ENCODE measurements at places on chromosomes 1 and 21.
A peak's percentile ranks its signal among the peaks of the same experiment; 100 is the strongest.

DNA sequence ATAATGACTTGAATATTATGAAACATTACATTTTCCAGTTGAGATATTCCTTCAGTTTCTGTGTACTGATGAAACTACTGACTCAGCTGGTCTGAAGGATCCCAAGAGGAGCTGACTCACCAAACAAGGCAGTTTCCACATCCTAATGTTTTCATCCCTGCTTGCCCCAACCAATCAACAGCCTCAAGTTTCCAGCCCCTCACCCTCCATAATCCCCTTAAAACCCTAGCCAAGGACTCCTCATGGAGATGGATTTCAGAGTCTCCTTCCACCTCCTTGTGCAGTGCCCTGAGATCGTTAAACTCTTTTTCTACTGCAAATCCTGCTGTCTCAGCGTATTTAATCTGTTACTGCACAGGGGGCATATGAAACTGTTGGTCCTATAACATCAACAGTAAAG, 83.1 kb upstream of the HAO2 start:
- peak; percentile 67 for DNase-seq

- DNase-seq = no peak
Observed at GRCh38 chr1:6967431-6968111, 182.3 kb downstream of the CAMTA1 start.

DNA sequence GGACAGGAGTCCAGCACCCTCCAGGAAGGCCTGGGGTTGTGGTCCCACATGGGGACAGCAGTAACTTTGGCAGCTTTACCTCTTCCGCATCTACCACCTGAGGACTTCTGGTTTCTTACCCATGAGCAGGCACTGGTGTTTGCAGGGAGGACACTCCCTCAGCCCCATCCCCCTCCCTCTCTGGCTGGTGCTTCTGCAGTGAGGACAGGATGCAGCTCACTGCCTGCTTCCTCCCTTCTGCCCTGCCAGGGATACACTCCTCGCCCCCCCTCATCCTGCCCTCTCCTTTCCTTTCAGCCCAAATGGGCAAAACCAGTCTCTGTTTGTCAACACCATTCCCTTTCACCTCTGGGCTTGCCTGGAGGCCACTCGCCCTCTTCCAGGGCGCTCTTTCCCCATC, 62.4 kb downstream of the KIRREL1 start:
- DNase-seq = no peak

DNA sequence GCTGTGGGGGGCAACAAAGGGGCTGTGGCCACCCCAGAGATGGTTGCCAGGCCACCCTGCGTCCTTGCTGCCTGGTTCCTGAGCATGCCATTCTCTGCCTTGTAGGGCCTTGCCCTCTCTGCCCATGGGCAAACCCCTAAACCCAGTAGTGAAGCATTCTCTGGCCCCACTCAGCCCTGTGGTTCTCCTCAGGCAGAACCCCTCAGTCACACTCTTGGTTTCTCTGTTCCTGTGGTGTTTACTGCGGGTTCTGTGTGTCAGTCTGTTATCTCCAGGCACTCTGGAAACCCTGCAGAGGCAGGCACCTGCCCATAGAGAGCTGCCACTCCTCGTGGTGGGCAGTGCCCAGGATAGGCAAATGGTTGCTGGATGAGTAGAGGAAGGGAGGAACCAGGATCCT, 41.1 kb upstream of the IL19 start:
- DNase-seq = no peak

GRCh38 chr21:33383056-33383888, 19.9 kb upstream of the IFNGR2 start:
- DNase-seq = peak; percentile 74

- no peak for DNase-seq
Observed at GRCh38 chr1:222654849-222655248, 37.0 kb downstream of the MIA3 start.

- no peak for DNase-seq
Observed at GRCh38 chr21:36694031-36694515, 4.8 kb upstream of the SIM2 start.

- DNase-seq = no peak
Observed at GRCh38 chr1:166170726-166171125, 3.9 kb upstream of the FAM78B start.

GRCh38 chr1:31181515-31182343, 58.0 kb downstream of the NKAIN1 start:
- DNase-seq = no peak

- DNase-seq = no peak
Observed at GRCh38 chr1:180951836-180952656, 39.3 kb downstream of the KIAA1614 start.

- DNase-seq = no peak
Observed at GRCh38 chr1:28926629-28927265, 12.4 kb downstream of the EPB41 start.

- no peak for DNase-seq
Observed at GRCh38 chr1:20492751-20493150, 6.7 kb upstream of the CAMK2N1 start.

DNA sequence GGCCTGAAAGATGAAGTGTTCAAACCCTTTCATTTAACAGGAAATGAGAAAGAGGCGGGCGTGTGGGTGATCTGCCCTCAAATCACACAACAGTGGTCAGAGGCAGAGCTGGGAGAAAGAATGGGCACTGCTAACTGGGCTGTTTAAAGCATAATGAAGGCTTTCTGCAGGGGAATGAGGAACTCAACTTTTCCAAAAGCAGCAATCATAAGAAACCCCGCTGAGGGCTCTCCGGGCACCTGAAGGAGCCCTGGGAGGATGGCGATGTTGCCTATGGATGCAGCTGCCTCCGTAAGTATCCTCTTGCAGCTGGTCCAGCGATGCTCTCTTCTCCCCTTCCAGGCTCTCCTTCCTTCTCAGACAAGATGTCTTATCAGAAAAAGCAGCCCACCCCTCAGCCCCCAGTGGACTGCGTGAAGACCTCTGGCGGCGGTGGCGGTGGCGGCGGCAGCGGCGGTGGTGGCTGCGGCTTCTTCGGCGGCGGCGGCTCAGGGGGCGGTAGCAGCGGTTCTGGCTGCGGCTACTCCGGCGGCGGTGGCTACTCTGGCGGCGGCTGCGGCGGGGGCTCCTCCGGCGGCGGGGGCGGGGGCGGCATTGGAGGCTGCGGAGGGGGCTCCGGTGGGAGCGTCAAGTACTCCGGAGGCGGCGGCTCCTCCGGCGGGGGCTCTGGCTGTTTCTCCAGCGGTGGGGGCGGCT, 1.2 kb downstream of the LORICRIN start:
- no peak for DNase-seq

- DNase-seq = peak; percentile 58
Observed at GRCh38 chr1:192225703-192226102, 67.4 kb downstream of the RGS18 start.

DNA sequence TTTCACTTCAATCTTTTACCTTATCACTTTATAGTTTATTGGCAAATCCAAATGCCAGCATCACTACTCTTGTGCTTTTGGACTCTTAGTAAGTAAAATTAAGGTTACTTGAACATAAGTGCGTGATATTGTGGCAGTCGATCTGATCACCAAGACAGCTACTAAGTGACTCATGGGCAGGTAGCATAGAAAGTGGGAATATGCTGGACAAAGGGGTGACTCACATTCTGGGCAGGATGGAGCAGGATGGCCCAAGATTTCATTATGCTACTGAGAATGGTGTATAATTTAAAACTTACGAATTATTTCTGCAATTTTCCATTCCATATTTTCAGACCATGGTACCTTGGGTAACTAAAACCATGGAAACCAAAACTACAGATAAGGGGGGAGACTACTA, 120.2 kb downstream of the ROR1 start:
- DNase-seq = no peak

DNA sequence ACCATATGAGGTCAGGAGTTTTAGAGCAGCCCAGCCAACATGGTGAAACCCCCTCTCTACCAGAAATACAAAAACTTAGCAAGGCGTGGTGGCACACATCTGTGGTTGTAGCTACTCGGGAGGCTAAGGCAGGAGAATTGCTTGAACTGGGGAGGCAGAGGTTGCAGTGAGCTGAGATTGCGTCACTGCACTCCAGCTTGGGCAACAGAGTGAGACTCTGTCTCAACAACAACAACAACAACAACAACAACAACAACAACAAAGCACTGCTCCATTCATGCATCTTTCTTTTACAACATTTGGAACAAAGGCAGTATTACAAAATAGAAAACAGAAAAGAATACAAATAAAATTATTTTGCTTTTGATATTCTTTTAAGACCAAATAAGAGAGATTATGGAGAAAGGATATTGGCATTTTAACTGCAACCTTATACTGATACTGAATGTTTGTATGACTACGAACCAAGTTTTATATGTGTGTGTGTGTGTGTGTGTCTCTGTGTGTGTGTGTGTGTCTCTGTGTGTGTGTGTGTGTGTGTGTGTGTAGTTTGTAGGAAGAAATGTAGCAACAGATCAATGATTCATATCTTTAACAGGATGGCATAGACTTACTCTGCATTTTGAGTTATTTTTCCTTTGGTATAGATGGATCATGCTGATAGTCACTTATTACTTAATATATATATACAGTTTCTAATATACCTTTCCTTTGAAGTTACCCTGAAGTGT, 24.6 kb downstream of the ATF6 start:
- no peak for DNase-seq

DNA sequence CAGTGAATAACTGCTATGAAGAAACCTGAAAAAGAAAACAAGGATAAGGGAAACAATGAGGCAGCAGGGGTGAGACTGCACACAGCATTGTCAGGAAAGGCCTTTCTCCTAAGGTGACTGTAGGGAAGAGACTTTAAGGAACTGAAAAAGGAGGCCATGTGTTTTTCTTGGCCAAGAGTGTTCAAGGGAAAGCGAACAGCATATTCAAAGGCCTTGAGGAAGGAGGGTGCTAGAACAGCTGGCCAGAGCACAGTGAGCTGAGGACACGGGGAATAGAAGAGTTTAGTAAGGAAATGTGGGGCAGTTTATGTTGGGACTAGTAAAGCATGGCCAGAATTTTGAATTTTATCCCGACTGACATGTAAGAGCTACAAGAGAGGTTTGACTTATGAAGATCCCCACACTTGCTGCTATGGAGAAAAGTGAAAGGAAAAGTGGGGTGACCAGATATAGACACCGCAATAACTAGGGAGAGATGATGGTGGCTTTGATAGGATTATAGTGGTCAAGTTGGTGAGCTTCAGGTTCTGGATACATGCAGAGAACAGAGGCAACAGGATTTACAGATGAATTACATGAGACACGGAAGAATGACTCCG, 1.4 kb downstream of the RWDD2B start:
- no peak for DNase-seq

DNA sequence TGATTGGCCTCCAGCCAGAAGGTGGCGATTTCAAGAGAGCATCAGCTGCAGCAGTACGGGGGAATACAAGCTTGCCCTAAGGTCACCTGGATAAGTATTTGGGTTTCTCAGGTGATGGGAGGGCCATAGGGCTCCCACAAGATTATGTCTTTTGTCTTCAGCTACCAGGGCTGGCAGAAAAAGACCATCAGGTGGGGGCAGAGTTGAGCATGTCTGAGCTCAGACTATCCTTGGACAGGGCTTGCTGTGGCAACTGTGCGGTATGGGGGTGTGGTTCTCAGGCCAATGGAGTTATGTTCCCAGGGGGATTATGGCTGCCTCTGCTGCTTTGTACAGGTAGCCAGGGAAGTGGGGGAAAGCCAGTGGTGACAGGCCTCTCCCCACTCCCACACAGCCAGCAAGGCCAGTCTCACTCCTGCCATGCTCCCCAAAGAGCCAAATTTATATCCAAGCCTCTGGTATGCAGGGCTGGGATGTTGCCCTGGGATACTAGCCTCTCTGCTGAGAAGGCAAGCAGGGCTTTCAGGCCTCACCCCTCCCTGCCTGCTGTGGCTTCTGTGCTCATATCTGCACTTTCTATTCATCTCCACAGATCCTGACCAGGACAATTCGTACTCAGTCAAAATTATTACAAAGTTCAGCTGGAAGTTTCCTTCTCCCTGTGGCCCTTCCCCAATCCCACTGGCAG, 26.6 kb upstream of the CD84 start:
- no peak for DNase-seq

DNA sequence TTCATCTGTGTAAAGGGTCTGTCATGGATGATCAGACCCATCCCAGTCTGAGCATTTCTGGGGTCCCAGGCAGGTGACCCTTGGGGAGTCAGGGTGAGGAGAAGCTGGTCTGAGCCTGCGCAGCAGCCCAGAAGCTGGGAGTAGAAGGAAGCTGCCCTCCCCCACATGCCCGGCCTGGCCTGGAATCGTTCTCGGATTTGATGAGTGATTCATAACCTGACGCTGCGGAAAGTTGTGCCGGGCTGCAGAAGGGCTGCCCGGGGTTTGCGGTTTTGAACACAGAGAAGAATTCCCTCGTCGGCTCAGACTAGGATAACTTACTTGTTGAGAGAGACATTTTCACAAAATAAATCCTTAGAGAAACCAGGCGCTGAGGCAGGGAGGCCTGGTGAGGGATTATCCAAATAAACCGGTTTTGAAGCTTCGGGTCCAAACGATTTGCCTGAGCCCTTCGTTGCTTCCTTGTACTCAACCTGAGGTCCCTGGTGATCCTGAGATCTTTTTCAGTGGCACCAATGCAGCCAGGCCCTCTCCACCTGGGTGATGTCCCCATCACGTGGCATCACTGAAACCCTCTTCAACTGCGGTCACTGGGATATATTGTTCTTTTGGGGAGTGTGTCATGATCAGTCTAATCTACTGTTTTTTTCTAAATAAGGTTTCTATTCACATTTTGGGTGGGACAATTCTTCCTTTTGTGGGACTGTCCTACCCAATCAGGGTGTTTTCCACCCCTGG, 29.2 kb downstream of the EPHB2 start:
- no peak for DNase-seq

DNA sequence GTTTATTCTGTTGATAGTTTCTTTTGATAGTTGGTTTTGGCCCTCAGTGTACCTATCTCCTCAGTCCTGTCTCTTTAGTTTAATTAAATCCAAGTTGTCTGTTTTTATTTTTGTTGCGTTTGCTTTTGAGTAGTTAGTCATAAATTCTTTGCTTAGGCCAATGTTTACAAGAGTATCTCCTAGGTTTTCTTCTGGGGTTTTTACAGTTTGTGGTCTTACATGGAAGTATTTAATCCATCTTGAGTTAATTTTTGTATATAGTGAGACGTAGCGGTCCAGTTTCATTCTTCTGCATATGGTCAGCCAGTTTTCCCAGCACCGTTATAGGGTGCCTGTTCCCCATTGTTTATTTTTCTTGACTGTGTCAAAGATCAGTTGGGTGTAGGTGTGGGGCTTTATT, 139.4 kb downstream of the POU2F1 start:
- DNase-seq = no peak

GRCh38 chr1:11383553-11384169, 95.3 kb upstream of the DISP3 start:
- DNase-seq = no peak

- no peak for DNase-seq
Observed at GRCh38 chr1:3588395-3588794, 22.9 kb downstream of the MEGF6 start.
